K562 (cell line): ENCODE measurements at places on chromosomes 7 and 10.

DNA sequence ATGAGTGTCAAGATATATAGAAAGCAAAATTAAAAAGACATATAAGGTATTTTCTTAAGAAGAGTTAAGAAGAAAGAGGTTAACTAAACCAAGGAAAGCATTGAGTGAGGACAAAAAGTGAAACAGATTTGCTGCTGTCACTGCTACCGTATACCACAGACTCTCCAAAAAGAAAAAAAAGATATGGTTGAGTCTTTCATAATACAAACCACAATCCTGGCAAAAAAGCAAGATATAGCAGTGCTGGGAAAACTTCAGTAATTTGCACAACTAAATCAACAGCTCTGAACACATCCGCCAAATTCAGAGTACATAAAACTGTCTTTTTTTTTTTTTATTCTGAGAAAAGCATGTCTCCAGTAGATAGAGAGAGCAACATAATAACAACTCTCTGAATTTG, 114.7 kb downstream of the ETV1 start:
- DNase-seq, result no peak

DNA sequence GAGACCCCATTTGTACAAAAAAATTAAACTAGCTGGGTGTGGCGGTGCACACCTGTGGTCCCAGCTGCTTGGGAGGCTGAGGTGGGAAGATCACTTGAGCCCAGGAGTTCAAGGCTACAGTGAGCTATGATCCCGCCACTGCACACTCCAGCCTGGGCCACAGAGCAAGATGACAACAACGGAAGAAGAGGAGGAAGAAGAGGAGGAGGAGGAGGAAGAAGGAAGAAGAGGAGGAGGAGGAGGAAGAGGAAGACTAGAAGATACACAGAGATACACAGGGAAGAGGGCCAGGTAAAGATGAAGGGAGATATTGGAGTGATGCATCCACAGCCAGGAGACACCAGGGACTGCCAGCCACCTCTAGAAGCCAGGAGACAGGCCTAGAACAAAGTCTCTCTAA, 75.7 kb upstream of the PTER start:
- DNase-seq, result no peak

DNA sequence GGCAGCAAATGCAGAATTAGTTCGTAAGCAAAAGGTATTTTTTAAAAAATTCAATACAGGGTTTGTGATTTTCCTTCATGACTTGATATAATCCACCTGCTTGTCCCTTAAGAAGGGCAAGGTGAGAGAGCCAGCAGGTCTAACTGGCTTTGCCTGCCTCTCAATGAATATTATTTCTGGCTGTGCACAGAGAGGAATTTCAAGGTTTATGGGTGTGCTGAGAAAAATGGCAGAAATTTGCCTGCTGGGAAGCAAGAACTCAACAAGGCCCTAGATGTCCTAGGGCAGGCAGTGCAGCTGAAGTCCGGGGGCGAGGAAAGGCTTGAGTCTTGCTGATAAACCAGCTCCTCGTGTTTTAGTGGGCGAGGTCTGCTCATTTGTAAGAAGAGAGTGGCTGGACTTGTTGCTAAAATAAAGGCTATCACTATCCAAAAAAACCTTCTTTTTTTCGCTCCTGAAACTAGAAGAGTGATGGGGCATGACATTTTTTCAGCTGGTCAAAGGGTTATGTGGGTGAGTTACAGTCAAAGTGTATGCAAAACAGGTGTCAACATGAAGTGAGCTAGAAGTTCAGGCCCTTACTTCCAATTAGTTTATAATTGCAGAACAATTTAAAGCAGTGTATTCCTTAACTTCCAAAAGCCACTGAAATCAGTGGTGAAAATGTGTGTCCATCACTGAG, 385.8 kb upstream of the KLF6 start:
- no peak for DNase-seq

DNA sequence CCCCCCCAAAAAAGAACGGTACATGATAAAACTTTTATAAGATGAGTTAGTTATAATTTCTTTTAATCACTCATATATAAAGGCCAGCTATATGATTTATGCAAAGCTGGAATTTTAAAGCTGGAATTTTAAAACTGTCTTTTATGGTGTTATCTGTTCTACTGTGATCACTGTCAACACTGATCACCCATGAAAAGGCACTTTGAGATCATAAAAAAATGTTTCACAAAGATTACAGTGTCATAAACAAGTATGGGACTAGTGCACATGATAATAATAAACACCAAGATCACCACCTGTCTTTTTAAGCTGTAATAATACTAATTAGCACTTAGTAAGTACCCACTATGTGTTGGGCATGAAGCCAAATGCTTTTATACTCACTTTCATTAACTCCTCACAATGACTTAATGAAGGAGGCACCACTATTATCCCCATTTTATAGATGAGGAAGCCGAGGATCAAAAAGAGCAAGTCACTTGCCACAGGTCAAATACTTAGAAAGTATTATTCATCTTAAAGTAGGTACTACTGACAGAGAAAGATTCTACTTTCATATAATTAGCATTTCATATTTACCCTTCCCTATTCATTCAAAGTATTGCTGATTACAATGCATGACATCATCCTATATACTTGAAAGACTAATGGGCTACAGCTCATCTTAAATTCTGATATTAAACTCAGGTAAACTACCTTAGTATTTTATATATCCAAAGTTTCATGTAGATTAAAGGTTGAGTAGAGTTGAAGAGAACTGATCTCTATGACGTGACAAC, 8.3 kb upstream of the RHOBTB1 start:
- DNase-seq, result no peak
